ENCODE measurements at places on chromosomes 2 and 18.

GRCh38 chr2:28401411-28401810, 8.8 kb downstream of the FOSL2 start:
- no peak for DNase-seq
- no peak overlapping the region for H3K4me3 ChIP-seq
- H3K27ac ChIP-seq = no peak overlapping the region
- H3K36me3 ChIP-seq = peaks cover 73% of the 10 kb centered on the region

- no peaks in the 10 kb centered on the region for H3K36me3 ChIP-seq
- H3K4me3 ChIP-seq = no peak overlapping the region
- no peaks in the 10 kb centered on the region for H3K27me3 ChIP-seq
- H3K4me1 ChIP-seq = no peaks in the 10 kb centered on the region
These were observed 228.8 kb downstream of the KCNH7 start for GRCh38 chr2:162609798-162610197.

DNA sequence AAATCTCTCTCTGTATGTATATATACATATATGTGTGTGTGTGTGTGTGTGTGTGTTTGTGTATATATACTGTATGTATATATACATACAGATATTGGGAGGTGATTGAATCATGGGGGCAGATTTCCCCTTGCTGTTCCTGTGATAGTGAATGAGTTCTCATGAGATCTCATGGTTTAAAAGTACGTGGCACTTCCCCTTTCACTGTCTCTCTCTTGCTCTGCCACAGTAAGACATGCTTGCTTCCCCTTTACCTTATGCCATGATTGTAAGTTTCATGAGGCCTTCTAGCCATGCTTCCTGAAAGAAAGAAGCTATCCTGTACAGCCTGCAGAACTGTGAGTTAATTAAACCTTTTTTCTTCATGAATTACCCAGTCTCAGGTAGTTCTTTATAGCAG, 18.8 kb upstream of the CCDC195 start:
- H3K27me3 ChIP-seq = no peaks in the 10 kb centered on the region
- no peaks in the 10 kb centered on the region for H3K4me1 ChIP-seq
- peaks cover 6% of the 10 kb centered on the region for H3K36me3 ChIP-seq
- no peak overlapping the region for H3K4me3 ChIP-seq

DNA sequence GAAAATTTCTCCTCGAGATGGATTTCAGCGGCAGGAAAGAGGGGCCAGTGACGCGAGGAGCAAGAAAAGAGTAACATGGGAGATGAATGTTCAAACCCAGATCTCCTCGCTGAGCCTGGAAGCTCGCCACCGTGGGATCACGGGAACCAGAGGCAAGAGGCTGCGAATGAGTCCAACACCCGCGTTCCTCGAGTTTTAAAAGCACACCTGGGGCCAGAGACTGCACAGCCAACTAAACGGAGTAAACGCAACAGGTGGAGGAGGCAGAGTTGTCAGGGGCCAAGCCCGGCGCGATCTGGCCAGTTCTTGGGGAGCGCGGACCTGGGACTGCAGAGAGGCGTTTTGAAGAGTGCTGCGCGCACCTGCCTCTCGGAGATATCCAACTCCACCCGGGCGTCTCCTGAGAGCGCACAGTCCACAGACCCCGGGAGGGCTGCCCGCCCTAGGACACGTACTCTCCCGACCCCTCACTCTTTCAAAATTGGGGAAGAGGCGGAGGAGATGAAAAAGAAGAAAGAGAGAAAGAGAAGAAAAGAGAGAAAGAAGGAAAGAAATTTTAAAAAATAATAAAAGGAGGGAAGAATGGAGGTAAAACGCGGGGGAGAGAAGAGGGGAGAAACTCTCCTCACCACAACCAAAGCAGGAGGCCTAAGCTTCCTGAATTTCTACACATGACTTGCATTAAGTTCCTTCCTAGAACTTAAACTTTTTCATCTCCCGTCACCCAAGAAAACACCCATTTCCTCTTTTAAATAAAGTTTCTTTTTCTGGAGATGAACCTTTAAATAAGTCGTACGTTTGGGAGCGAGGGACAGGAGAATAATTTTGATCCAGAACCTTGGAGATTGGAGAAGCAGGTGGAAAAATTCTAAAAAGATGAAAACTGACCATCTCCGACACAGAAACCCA, 5.3 kb upstream of the PAX3 start:
- peaks cover 6% of the 10 kb centered on the region for H3K36me3 ChIP-seq
- H3K4me3 ChIP-seq = peak overlapping the region; percentile 32
- peaks cover 30% of the 10 kb centered on the region for H3K4me1 ChIP-seq
- peaks cover 95% of the 10 kb centered on the region for H3K27me3 ChIP-seq

DNA sequence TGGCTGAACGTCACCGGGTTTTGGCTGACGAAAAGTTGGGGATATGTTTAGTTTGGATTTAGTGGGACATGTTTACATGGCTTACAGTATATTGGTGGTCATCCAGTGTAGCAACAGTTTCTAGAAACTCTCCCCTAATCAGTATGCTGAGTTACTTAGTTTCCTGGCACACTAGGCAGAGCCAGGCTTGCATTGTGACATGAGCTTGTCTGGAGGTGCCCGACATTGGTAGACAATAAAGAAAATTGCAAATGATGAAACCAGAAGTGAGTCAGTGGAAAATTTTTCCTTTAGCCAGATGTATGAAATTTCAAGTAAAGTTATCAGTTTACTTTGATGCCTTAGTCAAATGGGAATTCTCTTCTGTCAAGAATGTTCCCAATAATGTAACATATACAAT, 276.1 kb downstream of the RDH14 start:
- no peaks in the 10 kb centered on the region for H3K4me1 ChIP-seq
- H3K36me3 ChIP-seq = no peaks in the 10 kb centered on the region
- no peak overlapping the region for H3K27ac ChIP-seq
- H3K4me3 ChIP-seq = no peak overlapping the region

- DNase-seq = no peak
- no peaks in the 10 kb centered on the region for H3K4me1 ChIP-seq
- H3K27me3 ChIP-seq = no peaks in the 10 kb centered on the region
- no peak overlapping the region for H3K27ac ChIP-seq
These were observed 1206.7 kb upstream of the CDH2 start for GRCh38 chr18:29383311-29384273.

GRCh38 chr2:40458271-40458794, 6.4 kb upstream of the SLC8A1 start:
- no peak overlapping the region for H3K27ac ChIP-seq
- H3K36me3 ChIP-seq = no peaks in the 10 kb centered on the region
- H3K4me1 ChIP-seq = no peaks in the 10 kb centered on the region
- peaks cover 4% of the 10 kb centered on the region for H3K27me3 ChIP-seq
- DNase-seq = no peak

- H3K4me1 ChIP-seq = no peaks in the 10 kb centered on the region
- no peaks in the 10 kb centered on the region for H3K36me3 ChIP-seq
- H3K27ac ChIP-seq = no peak overlapping the region
These were observed 43.9 kb upstream of the FHL2 start for GRCh38 chr2:105442721-105443120.

DNA sequence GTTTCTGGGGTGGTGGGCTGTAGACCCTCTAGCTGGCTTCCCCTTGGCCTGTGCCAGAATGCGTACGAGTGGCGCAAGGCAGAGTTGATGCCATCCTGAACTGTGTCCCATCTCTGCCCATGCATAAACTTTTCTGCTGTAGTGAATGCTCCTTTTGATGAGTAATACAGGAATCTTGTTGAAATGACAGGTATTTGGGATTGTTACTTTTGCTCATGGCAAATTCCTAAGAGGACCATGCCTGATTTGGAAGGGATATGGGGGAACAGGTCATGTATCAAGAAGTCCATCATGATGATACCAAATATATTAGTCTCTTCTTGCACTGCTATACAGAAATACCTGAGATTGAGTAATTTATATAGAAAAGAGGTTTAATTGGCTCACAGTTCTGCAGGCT, 648.0 kb downstream of the SLC4A3 start:
- DNase-seq = no peak
- H3K36me3 ChIP-seq = no peaks in the 10 kb centered on the region
- H3K27ac ChIP-seq = no peak overlapping the region
- no peak overlapping the region for H3K4me3 ChIP-seq

GRCh38 chr18:10346749-10347415, 107.6 kb upstream of the APCDD1 start:
- DNase-seq = no peak
- no peak overlapping the region for H3K4me3 ChIP-seq
- H3K27ac ChIP-seq = no peak overlapping the region
- H3K27me3 ChIP-seq = no peaks in the 10 kb centered on the region
- no peaks in the 10 kb centered on the region for H3K36me3 ChIP-seq
